ENCODE measurements at places on chromosomes 4 and X.

GRCh38 chrX:18828832-18829404 lies 121.5 kb downstream of the PPEF1 start:
- no peak for DNase-seq

GRCh38 chrX:44570522-44570921 lies 27.9 kb upstream of the FUNDC1 start:
- no peak for DNase-seq

DNA sequence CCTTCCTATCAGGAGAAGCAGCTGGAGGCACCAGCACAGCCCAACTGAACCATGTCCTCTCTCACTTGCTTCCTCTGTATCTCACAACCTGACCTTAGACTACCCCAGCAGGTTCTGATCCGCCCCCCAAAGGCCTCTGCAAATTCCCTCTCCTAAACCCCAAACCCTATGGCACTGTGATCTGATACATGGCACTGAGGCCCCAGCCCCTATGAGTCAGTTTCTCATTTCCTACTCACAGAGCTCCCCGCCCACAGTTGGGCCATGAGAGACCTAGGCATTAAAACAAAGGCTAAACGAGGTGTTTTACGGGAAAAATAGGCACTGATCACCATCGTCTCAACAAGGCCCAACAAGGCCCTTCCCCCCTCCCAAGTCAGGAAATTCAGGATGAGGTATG lies 19.1 kb downstream of the SASH3 start:
- DNase-seq: no peak

DNA sequence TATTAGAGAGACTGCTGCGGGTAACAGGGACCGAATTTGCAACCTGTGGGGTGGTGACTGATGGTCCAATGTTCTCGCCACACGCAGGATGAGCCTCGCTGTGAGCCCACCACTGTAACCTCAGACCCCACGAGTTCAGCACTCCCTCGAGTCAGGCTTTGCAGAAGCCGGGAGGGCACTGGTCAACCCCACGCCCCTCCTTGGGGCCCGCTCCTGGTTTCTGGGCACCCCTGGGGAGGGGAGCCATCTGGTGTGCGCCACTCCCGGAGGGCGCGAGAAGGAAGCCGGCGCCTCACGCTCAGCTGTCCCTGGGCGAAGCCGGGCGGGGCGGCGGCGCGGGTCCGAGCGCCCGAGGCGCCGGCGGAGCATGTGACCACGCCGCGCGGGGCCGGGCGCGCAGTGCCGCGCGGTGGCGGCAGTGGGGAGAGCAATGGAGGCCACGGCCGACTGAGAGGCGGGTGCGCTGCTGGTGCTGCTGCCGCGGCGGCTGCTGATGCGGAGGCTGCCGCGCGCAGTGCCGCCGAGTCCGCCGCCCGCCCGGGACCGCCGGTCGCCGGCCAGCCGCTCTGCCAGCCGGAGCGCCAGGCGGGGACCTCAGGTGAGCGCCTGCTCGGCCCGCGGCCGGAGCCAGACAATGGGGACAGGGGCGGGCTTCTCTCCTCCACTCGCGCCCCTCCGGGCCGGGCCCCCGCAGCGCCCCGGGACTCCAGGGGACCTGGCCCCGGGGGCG lies 100.1 kb downstream of the CEP135 start:
- DNase-seq: no peak

- no peak for DNase-seq
Observed at GRCh38 chrX:82556588-82556987, 951.5 kb upstream of the POU3F4 start.

DNA sequence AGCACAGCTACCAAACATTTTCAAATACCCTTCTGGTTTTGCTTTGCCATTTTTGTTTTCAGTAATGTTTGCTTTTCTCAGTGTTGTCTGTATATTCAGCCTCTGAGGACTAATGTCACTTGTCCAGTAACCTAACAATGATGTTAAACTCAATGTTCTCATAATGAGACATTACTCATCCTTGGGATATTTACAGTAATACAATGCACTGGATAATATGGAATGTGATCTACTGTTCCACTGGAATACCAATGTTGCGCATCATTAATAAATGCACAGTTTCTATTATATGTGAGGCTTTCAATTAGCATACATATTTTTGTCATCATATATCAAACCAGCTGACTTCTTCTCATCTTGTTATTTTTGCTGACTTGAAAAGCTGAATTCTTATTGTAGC lies 259.1 kb downstream of the SH2D1A start:
- DNase-seq: no peak

Data from CD4-positive, alpha-beta T cell treated with Interleukin-6 at 100 ng/mL for 8 hours (primary cell).